Endothelial cell of umbilical vein (primary cell): ENCODE measurements at places on chromosomes 16 and 17. TPM values are rescaled to one million over a fixed set of nuclear protein-coding genes. Genes with fewer than 3 reads are reported as not detected.

- DNase-seq, result no peak
These were observed 6.2 kb upstream of the TBKBP1 start for GRCh38 chr17:47687748-47688147.

- no peak for DNase-seq
These were observed 481.9 kb downstream of the SOX9 start for GRCh38 chr17:72602517-72603419.

The IL34 gene
- 0.23 and 0.97 TPM in 2 replicates for total RNA-seq

GRCh38 chr16:2478279-2478678 lies 3.4 kb downstream of the TBC1D24 start:
- no peak for DNase-seq

The PRR29 gene
- 0.78 and 1.2 TPM in 2 replicates for total RNA-seq
